ENCODE measurements at places on chromosomes 7 and 10.

DNA sequence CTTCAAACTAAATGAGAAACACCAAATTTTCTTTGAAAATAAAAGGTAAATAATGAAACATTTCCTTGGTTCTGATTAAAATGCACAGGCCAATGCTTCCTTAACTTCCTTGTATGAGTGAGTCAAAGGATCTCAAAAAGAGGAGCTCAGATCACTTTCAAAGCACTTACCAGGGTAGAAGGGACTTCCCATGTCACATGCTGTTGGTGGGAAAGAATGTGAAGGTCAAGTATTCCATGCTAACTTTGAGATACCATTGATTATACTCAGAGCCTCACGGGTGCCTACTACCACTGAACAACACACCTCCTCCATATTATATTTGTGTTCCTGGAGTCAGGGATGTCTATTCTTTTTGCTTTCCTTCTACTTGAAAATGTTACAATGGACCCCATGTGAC, 233.5 kb upstream of the KIAA1217 start:
- no peak for DNase-seq

DNA sequence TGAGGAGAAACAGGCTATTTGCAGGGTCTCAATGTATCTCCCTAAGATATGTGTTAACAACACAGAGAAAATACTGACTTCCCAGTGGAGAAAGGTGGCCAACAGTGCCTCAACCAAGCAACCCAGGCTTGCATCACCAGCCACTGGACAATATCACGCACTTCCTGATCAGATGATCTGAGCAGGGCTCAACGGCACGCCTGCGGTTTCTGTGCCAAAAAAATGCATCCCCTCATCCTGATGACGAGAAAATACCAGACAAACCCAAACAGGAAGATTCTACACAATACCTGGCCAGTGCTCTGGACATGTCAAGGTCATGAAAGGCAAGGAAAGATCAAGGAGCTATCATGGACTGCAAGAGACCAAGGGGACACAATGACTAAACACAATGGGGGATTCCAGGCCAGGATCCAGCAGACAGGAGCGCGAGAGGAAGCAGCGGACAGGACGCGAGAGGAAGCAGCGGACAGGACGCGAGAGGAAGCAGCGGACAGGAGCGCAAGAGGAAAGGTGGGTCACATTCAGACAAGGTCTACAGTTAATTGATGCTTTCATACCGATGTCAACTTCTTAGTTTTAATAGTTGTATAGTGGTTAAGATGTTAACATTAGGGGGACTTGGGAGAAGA, 51.1 kb downstream of the GNA12 start:
- no peak for DNase-seq

DNA sequence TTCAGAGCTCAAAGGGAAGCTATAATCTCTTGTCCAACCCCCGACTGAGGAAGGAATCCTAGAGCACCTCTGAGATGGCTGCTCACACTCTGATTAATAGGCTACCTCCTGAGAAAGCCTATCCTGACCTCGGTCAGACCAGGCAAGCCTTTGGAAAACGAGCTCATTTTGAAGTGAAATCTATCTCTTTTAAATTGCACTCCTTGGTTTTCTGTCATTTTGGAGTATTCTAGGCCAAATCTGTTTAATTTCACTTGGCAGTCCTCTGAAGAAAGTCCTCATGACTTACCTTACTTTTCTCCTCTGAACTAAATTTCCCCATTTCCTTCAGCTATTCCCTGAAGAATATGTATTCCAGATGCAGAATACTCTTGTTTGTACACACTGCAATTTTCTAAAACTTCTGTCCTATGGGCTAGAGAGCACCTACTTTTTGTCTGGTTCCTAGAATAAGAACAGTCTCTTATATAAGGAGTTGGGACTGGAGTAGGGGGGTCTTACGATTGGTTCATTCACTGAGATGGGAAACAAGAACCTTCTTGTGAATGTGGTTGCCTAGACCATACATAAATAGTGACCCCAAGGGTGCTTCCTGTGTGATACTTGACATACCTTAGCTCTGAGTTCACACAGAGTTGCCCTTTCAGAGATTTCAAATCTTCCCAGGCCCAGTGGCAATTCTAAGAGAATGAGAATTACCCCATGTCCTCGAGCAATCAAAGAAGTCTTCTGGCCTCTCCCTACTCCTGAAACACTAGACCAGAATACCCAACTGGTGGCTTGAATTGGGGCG, 31.9 kb upstream of the HPS1 start:
- DNase-seq, result peak; percentile 58

GRCh38 chr10:110755781-110756180, 111.6 kb downstream of the RBM20 start:
- no peak for DNase-seq

GRCh38 chr10:35949811-35950211, 307.7 kb upstream of the FZD8 start:
- DNase-seq, result no peak

DNA sequence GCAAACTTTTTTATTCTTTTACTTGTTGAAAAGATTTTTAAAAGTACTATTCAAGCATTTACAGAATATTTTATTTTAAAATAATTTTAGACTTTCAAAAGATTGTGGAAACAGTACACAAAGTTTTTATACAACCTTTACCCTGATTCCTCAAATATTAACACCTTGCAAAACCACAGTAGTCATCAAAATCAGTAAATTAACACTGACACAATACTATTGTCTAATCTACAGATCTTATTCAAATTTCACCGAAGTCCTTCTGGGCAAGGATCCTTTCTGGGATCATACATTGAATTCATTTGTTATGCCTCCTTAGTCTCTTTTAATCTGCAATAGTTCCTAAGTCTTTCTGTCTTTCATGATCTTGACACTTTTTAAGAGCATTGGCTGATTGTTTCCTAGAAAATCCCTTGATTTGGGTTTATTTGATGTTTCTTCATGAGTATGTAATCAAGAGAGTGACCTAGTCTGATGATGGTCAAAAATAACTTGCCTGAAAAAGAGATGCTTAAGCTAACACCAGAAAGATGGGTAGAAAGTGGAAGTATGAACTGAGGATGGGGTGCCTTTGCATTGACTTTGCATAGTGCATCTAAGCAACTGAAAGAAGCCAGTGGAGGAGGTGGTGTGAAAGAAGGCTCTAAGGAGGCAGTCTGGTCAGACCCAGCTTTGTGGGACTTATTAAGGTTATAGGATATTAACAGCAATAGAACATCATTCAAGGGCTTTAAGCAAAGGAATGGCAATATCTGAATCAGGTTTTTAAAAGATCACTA, 9.7 kb downstream of the STAMBPL1 start:
- no peak for DNase-seq

- no peak for DNase-seq
Measured at GRCh38 chr7:45564886-45565455, 9.2 kb upstream of the ADCY1 start.

GRCh38 chr7:124188576-124188975, 155.7 kb upstream of the TMEM229A start:
- no peak for DNase-seq

DNA sequence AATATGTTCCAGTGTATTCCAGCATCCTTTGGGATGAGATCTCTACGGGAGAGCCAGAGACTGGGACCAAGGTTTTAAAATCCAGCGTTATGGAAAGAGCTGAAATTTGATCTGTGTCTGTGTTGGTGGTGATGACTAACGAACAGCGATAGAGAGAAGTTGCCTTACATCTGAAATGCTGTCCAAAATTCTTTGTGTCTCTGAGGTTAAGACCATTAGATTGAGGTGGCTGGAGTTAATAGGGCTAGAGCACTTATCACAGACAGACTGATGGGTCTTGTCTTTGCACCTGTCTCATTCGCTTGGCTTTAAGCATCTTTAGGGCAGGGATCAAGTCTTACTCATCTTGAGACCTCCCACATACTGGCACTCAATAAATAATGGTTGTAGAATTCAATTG, 41.0 kb upstream of the RAPGEF5 start:
- peak; percentile 20 for DNase-seq

GRCh38 chr7:18179093-18179492, 151.4 kb upstream of the PRPS1L1 start:
- no peak for DNase-seq

DNA sequence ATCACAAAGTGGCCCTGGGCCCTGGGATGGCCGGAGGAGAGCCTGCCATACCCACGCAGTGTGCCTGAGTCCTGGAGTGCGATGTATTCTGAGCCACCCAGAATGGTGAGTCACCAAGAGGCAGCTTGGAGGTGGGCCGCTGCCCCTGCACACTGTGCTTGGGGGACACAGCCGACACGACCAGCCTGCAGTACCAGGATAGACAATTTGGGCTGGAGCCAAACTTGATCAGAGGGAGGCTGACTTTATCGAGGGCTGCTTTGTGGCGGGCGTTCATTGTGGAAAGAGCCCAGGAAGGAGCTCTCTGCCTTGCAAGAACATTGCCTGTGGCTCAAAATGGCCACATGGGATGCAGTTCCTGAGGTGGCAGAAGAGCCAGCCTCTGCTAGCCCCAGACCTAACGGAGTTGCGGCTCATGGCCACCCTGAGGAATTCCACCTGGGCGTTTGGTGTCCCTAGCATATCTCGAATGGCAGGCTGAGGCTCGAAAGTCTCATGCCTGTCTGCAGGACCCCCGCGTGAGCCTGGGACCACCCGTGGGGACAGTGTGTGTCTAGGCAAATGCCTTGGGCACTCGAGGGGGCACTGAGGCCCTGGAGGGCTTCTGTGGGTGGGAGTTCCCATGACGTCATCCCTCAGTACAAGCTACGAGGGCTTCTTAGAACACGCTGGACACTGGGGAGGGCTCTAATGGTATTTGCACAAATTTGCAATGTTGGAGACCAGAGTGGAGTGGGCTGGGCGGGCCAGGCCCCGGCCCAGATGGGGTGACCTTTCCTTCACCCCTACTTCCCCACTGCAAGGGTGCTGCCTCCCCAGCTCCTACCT, 79.7 kb downstream of the LHPP start:
- no peak for DNase-seq

- no peak for DNase-seq
Measured at GRCh38 chr7:155461631-155462030, 3.7 kb downstream of the EN2 start.

DNA sequence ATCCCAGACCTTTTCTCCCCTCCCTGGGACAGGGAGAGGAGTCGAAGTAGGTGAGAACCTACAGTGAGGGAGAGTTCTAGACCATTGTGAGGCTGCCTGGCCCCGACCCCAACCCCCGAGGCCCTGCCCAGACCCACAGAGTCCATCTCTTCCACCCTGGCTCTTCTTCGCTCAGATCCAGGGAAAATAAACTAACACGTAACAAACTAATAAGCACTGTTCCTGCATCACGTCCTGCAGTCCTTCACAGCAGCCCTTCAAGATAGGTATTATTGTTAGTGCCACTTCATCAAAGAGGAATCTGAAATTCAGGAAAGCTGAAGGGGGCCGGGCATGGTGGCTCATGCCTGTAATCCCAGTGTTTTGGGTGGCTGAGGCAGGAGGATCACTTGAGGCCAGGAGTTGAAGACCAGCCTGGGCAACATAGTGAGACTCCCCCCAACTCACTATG, at the start of gene SPACDR:
TSS of gene SPACDR (minus strand) at position 51 of the 451 bp plus-strand sequence. CDS start 235 bp downstream, outside the sequence.
- peak; percentile 58 for DNase-seq

DNA sequence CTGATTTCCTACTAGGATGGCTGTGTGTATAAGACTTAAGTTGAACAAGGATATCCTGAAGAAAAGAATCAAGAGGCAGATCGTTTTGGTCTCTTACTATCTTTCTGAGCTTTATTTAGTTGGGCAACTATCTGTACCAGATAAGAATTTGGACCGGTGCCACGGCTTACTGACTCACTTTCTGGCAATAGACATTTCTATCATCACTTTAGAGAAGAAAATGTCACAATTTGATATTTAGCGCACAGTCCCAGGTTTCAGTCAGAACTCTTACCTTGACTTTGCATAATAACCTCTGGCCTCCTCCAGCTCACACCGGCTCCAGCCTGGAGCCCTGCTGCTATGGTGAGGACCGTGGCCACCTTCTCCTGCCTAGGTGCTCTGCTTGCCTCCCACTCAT, 218.2 kb upstream of the MDFIC start:
- DNase-seq, result peak; percentile 26

DNA sequence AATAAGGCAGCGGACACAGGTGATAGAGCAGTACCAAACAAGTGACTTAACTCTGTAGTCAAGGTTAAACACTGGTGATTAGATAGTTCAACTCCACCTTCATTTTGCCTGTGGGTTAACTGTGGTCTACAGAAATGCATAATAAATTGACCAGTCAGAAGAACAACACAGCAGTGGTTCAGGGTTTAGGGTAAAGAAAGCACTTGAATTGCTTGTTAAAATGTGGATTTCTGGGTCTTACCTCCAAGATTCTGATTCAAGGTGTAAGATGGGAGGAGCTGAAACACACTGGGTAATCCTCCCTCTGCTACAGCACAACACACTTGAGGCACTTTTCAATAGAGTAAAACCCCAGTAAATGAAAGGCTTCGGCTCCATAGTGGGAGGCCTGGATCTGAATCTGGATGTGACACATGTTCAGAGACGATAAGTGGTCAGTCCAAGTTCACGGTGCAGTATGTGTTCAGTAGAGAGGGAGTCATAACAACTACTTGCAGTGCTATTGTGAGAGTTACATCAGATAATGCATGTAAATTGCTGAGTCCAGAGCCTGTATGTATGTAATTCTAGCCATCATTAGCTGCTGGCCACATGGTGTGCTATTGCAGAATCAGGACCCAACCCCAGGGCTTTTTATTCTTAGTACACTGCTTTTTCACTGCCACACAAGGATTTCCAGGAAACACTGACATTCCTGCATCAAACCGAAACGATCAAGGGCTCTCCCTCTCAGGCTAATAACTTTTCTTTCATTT, 141.7 kb downstream of the SORCS1 start:
- no peak for DNase-seq

- no peak for DNase-seq
Measured at GRCh38 chr7:222716-223041, 30.3 kb downstream of the FAM20C start.

- no peak for DNase-seq
Measured at GRCh38 chr10:46245381-46245900, 41.4 kb upstream of the ANTXRL start.

- no peak for DNase-seq
Measured at GRCh38 chr7:132080967-132081668, 495.2 kb downstream of the PLXNA4 start.

DNA sequence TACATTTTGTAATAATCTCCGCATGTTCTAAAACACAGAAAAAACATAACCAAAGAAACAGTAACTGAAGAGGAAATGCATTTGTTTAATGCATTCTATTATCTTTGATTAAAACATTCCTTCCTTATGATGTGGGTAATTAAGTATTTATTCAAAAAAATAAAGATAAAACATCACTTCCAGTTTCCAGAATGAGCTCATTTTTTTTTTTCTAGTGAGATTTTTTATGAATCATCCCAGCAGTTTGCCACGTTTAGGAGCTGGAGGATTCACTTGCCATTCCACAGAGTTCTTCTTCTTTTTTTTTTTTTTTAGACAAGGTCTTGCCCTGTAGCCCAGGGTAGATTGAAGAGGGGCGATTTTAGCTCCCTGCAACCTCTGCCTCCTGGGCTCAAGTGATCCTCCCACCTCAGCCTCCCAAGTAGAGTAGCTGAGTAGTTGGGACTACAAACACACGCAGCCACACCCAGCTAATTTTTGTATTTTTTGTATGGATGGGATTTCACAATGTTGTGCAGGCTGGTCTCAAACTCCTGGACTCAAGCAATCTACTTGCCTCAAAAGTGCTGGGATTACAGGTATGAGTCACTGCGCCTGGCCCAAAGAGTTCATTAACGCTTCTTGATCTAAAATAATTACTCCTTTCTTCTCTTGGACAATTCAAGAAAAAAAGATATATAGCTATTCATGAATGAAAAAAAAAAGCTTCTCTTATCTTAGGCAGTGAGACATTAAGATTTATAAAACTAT, 177.3 kb downstream of the DKK1 start:
- peak; percentile 74 for DNase-seq

- DNase-seq, result no peak
Measured at GRCh38 chr7:122258971-122259370, 45.6 kb downstream of the FEZF1 start.

- DNase-seq, result peak; percentile 42
Measured at GRCh38 chr10:9331583-9332008, 1277.1 kb downstream of the GATA3 start.
